ENCODE measurements at places on chromosomes 7 and 10.

DNA sequence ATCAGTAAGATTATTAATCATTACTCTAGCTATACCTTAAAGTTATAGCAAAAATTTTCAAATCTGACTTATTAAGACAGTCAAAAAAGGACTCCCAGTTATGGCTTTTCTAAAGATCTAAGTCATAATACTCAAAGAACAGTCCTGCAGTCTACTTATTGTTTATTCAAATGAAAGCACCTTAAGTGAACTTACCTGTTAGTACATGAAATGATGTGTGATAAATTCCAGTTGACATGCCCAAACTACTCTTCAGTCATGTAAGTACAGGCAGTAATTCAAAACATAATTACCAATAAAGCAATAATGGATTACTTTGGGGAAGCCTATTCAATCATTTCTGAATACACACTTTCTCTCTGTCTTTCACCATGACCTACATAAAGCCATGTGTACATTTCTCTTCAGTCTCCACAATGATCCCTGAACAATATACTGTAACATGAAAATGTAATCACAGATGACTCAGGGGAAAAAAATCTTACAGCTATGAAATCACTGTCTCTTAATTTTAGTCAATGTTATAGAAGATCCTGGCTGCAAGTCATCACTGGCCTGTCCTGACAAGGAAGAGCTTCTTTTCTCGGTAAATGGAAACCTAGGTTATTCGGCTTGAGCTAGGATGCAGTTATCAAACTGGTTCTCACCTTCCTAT is 420.7 kb upstream of the LRRTM3 start:
- no peak for DNase-seq

GRCh38 chr7:24725554-24726241 is 31.6 kb downstream of the GSDME start:
- DNase-seq = peak; percentile 12

GRCh38 chr10:92801978-92802872 is 46.1 kb upstream of the EXOC6 start:
- DNase-seq = no peak

DNA sequence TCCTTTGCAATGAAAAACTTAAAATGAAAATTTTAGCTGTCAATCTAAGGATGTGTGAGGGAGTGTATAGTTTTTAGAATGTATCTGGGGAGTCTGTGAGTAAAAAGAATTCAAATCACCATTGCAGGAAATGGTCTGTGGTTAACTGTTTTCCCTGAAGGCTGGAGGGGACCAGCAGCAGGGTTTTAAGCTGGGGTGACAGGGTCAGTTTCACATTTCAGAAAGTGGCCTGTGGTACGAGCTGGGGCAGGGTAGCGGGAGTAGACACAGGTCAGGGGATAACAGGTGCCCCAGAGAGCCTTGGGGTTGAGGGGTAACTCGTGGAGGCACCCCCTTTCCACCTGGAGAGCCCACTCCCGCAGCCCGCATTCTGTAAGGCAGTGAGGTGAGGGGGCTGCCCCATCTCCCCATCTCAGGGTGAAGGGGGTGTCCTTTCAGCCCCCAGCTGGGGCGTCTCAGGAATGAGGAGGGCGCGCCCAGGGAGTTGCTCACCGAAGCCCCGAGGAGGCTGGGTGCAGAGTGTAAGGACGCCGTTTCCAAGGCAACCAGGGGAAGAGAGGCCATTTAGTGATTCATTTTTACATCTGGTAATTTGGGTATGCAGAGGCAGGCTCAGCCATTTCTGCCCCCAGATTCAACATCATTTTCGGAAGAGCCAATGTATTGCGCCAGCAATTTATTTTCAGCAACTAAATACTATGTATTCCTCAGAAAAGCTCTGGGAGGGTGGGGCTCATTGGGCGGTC is 168.9 kb downstream of the SLIT1 start:
- DNase-seq = no peak

DNA sequence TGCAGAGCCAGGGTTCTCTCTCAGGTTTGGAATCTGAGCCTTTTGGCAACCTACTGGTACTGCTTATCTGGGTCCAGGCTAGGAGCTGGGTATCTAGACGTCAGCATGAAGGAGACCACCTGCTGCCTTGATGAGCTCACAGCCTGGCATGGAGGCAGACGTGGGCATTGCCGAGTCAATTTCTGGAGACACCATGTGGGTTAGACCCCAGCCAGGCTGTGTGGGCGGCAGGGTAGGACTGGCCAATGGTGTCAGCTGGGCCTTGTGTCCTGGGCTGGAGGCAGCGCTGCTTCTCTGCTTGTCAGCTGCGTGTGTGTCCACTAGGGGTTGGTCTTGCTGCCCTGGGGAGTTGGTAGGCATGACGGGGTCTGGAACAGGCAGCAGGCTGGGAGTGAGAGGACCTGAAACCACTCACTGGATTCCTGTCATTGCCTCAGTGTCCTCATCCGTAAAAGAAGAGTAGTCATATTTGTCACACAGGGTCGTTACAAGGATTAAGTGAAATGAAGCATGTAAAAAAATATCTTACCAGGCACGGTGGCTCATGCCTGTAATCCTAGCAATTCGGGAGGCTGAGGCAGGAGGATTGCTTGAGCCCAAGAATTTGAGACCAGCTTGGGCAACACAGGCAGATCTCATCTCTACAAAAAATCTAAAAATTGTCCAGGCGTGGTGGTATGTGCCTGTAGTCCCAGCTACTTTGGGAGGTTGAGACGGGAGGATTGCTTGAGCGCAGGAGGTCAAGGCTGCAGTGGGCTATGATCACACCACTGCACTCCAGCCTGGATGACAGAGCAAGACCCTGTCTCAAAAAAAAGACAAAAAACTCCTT is 31.7 kb upstream of the ANKRD2 start:
- no peak for DNase-seq

DNA sequence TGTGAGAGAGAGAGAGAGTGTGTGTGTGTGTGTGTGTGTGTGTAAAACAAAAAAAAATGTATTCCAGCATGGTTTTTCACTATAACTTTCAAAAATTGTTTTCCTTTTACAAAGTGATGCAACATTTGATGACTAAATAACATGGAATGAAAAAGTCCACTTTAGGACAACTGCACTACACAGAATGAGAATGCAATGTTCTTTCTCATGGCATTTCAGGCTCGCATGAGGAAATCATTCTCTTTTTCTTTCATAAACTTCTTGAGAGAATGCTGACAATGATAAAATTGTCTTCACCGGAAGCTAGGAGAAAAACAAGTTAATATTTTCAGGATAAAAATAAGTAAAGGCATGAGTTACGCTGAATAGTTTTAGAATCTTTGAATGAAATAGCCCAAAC is 53.7 kb downstream of the SLC16A12 start:
- no peak for DNase-seq

DNA sequence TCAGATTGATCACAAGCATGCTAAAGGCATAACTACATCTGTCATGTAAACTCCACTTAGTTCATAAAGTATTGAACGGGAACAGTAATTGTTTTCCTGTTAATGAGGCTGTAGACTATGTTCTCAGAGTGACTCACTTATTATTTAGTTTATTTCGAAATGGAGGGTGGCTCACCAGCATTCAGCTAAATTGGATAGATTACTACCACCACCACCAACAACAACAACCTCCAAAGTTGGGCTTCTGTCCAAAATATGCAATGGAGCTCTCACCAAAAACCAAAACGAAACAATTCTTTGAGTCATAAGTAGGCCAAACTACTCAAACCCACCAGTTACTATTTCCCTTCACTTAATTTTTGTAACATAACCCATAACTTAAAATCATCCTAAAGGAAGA is 127.9 kb upstream of the NRBF2 start:
- no peak for DNase-seq

GRCh38 chr7:47074702-47075153 is 507.2 kb downstream of the TNS3 start:
- no peak for DNase-seq

DNA sequence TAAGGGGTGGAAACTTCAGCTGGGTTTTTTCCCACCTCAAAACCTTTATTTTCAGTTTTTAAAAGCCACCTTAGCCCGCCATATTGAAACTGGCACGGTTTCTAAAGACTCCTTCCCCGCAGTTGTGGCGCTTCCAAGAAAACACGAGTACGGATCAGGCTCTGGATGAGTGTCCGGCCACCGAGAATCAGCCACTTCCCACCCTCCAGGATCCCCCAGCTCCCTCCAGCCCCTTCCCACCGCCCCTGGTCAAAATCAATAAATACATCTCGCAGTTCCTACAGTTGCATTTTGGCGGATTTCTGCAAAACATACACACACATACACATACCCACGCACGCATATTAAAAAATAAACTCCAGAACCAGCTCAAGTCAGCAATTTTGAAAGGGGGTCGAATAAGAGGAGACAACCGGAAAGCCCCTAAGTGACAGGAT is 1.1 kb downstream of the SFMBT2 start:
- DNase-seq = no peak

GRCh38 chr7:51229106-51229537 is 87.5 kb downstream of the COBL start:
- DNase-seq = no peak

DNA sequence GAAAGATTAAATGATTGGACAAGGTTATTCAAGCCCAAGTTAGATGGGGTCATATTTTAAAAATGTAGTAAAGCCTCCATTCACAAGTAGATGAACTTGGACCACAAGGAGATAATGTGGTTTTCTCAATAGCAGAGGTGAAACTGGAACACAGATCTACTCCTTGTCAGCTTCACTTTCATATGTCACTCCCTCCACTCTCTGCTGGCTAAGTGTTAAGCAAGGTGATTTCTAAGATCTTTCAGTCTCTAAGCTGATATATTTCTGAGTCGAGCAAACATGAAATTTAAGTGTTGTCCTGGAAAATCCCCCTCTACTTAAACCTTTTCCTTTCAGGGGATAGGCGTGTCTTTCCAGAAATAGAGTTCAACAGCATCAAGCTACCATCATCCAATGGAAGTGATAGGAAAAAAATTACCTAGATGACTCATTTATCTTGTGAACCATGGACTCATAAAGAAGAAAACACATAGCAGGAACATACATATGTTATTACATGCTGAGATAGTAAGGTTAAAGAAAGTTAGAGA is 275.0 kb downstream of the PTEN start:
- DNase-seq = no peak

GRCh38 chr10:55174419-55174818 is 373.4 kb upstream of the PCDH15 start:
- peak; percentile 48 for DNase-seq

GRCh38 chr10:125878957-125879835 is 1.9 kb downstream of the DHX32 start:
- peak; percentile 26 for DNase-seq

- DNase-seq = no peak
Measured at GRCh38 chr10:62707810-62708209, 96.7 kb upstream of the ADO start.

GRCh38 chr10:113960617-113961181 is 83.0 kb upstream of the ADRB1 start:
- DNase-seq = peak; percentile 78

DNA sequence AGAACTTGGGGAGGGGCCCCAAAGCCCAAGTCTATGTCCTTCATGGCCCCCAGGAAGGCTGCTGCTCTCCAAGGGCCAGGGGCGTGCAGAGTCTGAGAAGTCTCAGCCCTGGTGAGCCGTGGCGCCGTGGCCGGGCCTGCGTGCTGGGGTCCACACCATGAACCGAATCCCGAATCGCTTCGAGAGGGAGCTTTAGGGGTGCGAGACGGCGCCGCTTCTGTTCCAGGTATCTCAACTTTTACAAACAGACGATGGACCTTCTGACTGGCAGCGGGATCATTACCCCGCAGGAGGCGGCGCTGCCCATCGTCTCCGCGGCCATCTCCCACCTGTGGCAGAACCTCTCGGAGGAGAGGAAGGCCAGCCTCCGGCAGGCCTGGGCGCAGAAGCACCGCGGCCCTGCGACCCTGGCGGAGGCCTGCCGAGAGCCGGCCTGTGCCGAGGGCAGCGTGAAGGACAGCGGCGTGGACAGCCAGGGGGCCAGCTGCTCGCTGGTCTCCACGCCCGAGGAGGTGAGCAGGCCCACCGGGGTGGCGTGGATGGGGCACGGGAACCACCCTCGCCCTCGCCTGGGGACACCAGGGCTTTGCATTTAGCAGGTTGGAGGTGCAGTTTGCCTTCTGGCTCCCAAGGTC is 12.7 kb downstream of the STRA8 start:
- no peak for DNase-seq

DNA sequence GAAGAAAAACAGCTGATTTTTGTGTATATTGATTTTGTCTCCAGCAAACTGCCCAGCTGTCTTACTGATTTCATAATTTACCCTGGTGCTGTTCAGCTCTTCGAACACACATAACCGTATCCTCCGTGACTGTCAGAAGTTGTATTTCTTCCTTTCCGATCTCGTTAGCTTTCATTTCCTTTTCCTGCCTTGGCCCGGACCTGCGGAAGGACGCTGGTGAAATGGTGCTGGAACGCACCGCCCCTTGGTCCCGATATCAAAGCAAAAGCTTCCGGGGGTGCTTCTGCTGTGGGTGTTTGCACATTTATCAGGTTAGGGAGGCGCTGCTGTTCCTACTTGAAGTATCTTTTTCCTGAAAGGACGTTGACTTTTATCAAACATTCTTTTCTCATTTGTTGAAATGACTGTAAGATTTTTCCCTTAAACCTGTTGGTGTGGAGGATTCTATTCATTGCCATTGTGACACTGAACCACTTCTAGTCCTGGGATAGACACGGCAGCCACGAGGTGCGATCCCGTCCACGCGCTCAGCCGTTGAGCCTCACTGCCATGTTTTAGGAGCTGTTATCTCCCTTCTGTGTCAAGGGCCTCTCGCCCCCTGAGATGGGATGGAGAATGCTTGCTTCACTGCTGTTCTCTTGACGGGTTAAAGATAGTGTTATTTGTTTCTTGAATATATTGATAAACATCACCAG is 72.6 kb downstream of the FOXL3 start:
- no peak for DNase-seq

DNA sequence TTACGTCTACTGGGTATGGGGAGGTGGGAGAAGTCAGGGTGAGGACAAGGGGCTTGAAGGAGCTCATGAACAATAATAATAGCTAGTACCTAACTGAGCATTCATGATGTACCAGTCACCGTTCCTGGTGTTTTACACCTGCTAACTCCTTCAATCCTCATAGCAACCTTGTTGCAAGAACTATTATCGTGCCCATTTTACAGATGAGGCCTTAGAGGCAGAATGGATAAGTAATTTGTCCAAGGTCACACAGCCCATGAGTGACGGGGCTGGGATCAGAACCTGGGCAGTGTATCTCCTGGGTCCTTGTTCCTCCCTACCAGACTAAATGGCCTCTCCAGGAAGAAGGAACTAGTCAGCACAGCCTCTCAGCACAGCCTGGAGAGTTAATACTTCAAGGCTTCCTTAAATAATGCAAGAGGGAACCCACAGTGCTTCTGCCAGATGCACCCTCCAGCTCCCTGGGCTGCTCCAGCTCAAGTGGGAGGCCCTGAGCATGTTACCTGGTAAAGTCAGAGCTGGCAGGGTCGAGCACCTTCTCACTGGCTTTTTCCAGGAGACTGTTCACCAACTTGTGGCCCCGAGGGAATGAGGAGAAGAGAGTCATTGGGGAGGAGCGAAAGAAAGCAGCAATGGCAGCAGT is 28.8 kb downstream of the RRP12 start:
- no peak for DNase-seq

All from Caco-2 (cell line).